A549 treated with dexamethasone at 1 μM for 4 hours (cell line): ENCODE measurements at places on chromosomes 7 and 10. TPM values are rescaled to one million over a fixed set of nuclear protein-coding genes. Genes with fewer than 3 reads are reported as not detected.

RNF32 gene
- 0.70 to 2.1 TPM (median 1.5 TPM) in 5 replicates for total RNA-seq

ACSL5 gene
- 0.27 to 0.71 TPM (median 0.30 TPM) in 5 replicates for total RNA-seq

RELN gene
- total RNA-seq = 0.04 to 0.12 TPM (median 0.07 TPM) in 3 of 5 replicates, not detected in the others

ARPC1B gene
- total RNA-seq = 264 to 303 TPM (median 288 TPM) in 5 replicates

PTF1A gene
- not detected in 5 replicates for total RNA-seq

CHRM2 gene
- total RNA-seq = not detected in 5 replicates

LIPJ gene
- total RNA-seq = not detected in 5 replicates

FGFR2 gene
- 0.25 to 0.81 TPM (median 0.34 TPM) in 5 replicates for total RNA-seq

MAGI2 gene
- total RNA-seq = 0.27 to 0.47 TPM (median 0.32 TPM) in 5 replicates

DNAJB6 gene
- total RNA-seq = 91.5 to 135 TPM (median 115 TPM) in 5 replicates

ARHGEF5 gene
- 2.9 to 3.2 TPM (median 3.0 TPM) in 5 replicates for total RNA-seq

GPRIN2 gene
- 23.8 to 39.9 TPM (median 33.0 TPM) in 5 replicates for total RNA-seq

SKAP2 gene
- total RNA-seq = 13.3 to 23.5 TPM (median 20.7 TPM) in 5 replicates

SYT15B gene
- 2.2 to 3.9 TPM (median 3.5 TPM) in 5 replicates for total RNA-seq

ICA1 gene
- 0.66 to 1.3 TPM (median 0.97 TPM) in 5 replicates for total RNA-seq

ZWINT gene
- 79.0 to 98.8 TPM (median 83.4 TPM) in 5 replicates for total RNA-seq

OR2A12 gene
- total RNA-seq = not detected in 5 replicates

SRRM3 gene
- 9.5 to 13.5 TPM (median 11.7 TPM) in 5 replicates for total RNA-seq

PRKAR2B gene
- total RNA-seq = 2.4 to 2.8 TPM (median 2.7 TPM) in 5 replicates

LRRTM3 gene
- not detected in 5 replicates for total RNA-seq

SORBS1 gene
- 0.38 to 0.84 TPM (median 0.66 TPM) in 5 replicates for total RNA-seq

SMKR1 gene
- 7.6 to 10.0 TPM (median 7.9 TPM) in 5 replicates for total RNA-seq

ANLN gene
- 63.5 to 82.6 TPM (median 79.9 TPM) in 5 replicates for total RNA-seq

FLNC gene
- 2.9 to 6.0 TPM (median 3.9 TPM) in 5 replicates for total RNA-seq

ODAD2 gene
- total RNA-seq = 0.05 to 0.07 TPM in 2 of 5 replicates, not detected in the others

UNC5B gene
- 2.8 to 5.0 TPM (median 4.7 TPM) in 5 replicates for total RNA-seq

FIS1 gene
- total RNA-seq = 129 to 139 TPM (median 132 TPM) in 5 replicates

CCDC3 gene
- 0.71 to 1.4 TPM (median 1.1 TPM) in 5 replicates for total RNA-seq

PNLIPRP2 gene
- total RNA-seq = 0.09 to 0.11 TPM in 2 of 5 replicates, not detected in the others

ANXA8 gene
- total RNA-seq = 30.6 to 40.7 TPM (median 30.7 TPM) in 5 replicates

LIPN gene
- total RNA-seq = not detected in 5 replicates

C10orf90 gene
- total RNA-seq = 2.9 to 3.8 TPM (median 3.3 TPM) in 5 replicates

RAMP3 gene
- not detected in 5 replicates for total RNA-seq

SLC16A9 gene
- 0.07 to 0.16 TPM (median 0.08 TPM) in 5 replicates for total RNA-seq

TRPV5 gene
- total RNA-seq = not detected in 5 replicates

PNLIP gene
- total RNA-seq = 0.16 to 0.27 TPM (median 0.21 TPM) in 5 replicates

PON3 gene
- 30.4 to 39.5 TPM (median 35.4 TPM) in 5 replicates for total RNA-seq

OR2A1 gene
- total RNA-seq = not detected in 5 replicates

MYL10 gene
- not detected in 5 replicates for total RNA-seq

ZNF862 gene
- 2.6 to 4.0 TPM (median 3.0 TPM) in 5 replicates for total RNA-seq

MTERF1 gene
- total RNA-seq = 12.0 to 14.7 TPM (median 13.6 TPM) in 5 replicates

LRIT1 gene
- total RNA-seq = not detected in 5 replicates

CALHM1 gene
- not detected in 5 replicates for total RNA-seq

ERCC6 gene
- 5.2 to 7.1 TPM (median 6.1 TPM) in 5 replicates for total RNA-seq

SPDYE16 gene
- total RNA-seq = 0.04 TPM in 1 of 5 replicates, not detected in the others

PODXL gene
- 32.8 to 51.5 TPM (median 41.3 TPM) in 5 replicates for total RNA-seq

FBXO24 gene
- total RNA-seq = 0.10 to 0.33 TPM (median 0.25 TPM) in 5 replicates

SRGN gene
- total RNA-seq = 96.7 to 143 TPM (median 103 TPM) in 5 replicates

HOXA5 gene
- 4.3 to 6.1 TPM (median 5.0 TPM) in 5 replicates for total RNA-seq

ACBD7 gene
- 1.2 to 1.5 TPM (median 1.4 TPM) in 5 replicates for total RNA-seq
